ENCODE measurements at places on chromosomes 11 and 22.

GRCh38 chr11:8058216-8058615, 22.8 kb upstream of the TUB start:
- H3K36me3 ChIP-seq, result no peaks in the 10 kb centered on the region
- no peaks in the 10 kb centered on the region for H3K4me1 ChIP-seq
- no peak overlapping the region for H3K27ac ChIP-seq
- H3K27me3 ChIP-seq, result no peaks in the 10 kb centered on the region
- DNase-seq, result no peak
- no peak overlapping the region for H3K4me3 ChIP-seq

DNA sequence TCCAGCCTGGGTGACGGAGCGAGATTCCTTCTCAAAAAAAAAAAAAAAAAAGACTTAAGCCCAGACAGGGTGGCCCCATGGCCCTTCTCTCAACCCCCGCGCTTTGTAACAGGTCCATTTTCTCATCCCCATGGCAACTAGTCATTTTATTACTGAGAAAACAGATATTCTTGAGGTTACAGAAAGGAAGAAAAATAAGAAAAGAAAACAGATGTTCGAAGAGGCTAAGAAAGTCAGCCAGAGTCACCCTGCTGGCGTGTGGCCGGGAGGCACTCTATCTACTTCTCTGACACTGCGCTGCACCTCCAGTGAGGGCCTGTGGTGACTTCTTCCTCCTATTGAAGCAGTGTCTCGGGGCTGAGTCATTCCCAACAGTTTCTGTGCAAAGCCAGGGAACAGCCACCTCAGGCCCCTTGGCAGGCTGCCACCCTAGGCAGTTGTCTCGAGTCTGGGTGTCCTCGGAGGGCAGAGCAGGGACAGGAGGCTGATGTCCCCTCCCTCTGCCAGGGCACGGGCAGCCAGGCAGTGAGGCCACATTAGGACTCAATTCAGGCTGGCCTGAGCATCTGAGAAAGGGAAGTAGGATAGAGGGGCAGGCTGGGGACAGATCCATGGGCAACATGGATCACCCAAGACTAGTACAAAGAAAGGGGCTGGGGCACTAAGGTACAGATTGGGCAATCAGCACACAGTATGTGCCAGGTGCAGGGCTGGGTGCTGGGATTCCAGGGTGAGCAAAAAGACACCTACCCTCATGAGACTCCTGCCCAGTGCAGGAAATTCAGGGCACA, 16.4 kb upstream of the SYVN1 start:
- no peaks in the 10 kb centered on the region for H3K4me1 ChIP-seq
- DNase-seq, result no peak
- H3K4me3 ChIP-seq, result no peak overlapping the region

DNA sequence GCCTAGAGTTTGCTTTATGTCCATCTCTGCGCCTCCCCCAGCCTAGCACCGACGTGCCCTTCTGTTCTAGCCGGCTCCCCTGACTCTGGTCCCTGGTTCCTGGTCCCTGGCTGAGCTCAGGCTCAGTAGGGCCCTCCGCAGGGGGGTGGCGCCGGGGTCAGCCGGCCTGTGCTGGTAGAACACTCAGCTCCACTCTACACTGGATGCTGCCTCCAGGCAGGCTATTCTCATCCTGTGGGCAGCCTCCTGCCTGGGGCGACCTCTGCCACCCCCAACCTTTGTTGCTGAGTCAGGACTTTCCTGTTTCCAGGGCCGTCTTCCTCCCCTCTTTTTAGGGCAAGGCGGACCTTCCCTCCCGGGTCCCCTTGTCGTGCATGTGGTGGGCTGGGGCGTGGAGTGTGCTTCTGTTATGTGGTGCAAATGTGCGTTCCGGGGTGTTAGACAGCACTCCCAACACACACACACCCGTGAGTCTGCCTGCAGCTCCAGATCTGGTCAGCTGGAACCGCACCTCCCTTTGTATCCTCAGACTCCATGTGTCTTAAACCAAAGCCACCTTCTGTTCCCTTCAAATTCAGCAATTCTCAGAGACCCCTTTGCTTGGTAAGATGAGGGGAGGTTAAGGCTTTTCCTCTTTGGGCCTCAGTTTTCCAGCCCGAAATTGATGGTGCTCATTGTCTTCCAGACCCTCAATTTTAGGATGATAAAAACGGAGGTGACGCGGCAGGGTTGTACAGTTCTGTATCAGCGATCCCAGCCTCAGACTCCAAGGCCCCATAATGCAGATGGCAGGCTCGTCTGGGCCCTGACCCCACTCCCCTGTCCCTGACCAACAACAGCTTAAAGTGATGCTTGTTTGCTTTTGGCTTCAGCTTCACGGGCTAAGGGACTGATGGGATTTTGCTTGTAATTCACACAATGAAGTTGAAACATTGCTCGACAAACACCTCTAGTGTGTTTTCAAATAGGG, 1327.9 kb downstream of the BRD1 start:
- no peak for DNase-seq
- H3K27me3 ChIP-seq, result no peaks in the 10 kb centered on the region
- no peaks in the 10 kb centered on the region for H3K4me1 ChIP-seq

DNA sequence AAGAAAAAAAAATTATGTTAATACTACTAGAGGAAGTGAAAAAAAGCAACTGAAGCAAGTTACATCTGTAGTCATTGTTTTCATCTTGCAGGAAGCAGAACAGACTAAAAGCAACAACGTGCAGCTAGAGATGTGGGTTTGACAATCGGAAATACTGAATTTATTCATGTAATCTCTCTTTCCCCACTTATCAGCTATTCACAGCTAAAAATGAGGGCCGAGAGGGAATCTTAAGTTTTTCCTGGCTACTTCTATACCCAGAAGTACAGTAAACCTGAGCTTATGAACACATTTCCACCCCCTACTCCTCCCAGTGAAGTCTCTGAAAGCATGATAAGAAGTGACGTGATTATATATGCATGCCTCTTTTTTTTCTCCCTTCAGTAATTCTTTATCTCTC, 116.5 kb downstream of the SPON1 start:
- no peak overlapping the region for H3K27ac ChIP-seq
- peaks cover 4% of the 10 kb centered on the region for H3K4me1 ChIP-seq
- H3K36me3 ChIP-seq, result no peaks in the 10 kb centered on the region

GRCh38 chr22:23804781-23805291, 18.1 kb downstream of the SMARCB1 start:
- H3K27ac ChIP-seq, result peak overlapping the region; percentile 48
- no peak overlapping the region for H3K4me3 ChIP-seq
- no peaks in the 10 kb centered on the region for H3K27me3 ChIP-seq
- no peak for DNase-seq

- H3K27ac ChIP-seq, result peak overlapping the region; percentile 96
- peak; percentile 79 for DNase-seq
- peaks cover 28% of the 10 kb centered on the region for H3K4me1 ChIP-seq
- peak overlapping the region; percentile 93 for H3K4me3 ChIP-seq
Measured at GRCh38 chr11:70399681-70400112, 1.4 kb downstream of the CTTN start.

DNA sequence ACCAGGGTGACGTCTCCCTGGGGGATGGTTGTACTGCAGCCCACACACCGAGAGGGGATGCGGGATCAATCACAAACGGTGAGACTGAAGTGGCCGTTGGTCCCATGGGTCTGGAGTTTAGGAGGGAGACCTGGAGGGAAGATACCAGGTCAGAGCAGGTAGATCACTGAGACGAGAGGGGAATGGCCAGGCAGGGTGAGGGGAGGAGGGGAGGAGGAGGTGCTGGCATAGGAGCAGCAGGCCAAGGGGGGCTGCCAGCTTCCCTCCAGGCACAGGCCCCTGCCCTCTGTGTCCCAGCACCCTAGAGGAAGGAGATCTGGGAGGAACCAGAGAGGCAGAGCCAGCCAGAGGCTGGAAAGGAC, 7.0 kb downstream of the MAPK8IP2 start:
- DNase-seq, result no peak
- no peaks in the 10 kb centered on the region for H3K4me1 ChIP-seq
- no peaks in the 10 kb centered on the region for H3K36me3 ChIP-seq

GRCh38 chr11:13238879-13239514, 38.6 kb upstream of the BMAL1 start:
- H3K4me3 ChIP-seq, result no peak overlapping the region
- no peaks in the 10 kb centered on the region for H3K27me3 ChIP-seq
- H3K4me1 ChIP-seq, result no peaks in the 10 kb centered on the region
- no peaks in the 10 kb centered on the region for H3K36me3 ChIP-seq

DNA sequence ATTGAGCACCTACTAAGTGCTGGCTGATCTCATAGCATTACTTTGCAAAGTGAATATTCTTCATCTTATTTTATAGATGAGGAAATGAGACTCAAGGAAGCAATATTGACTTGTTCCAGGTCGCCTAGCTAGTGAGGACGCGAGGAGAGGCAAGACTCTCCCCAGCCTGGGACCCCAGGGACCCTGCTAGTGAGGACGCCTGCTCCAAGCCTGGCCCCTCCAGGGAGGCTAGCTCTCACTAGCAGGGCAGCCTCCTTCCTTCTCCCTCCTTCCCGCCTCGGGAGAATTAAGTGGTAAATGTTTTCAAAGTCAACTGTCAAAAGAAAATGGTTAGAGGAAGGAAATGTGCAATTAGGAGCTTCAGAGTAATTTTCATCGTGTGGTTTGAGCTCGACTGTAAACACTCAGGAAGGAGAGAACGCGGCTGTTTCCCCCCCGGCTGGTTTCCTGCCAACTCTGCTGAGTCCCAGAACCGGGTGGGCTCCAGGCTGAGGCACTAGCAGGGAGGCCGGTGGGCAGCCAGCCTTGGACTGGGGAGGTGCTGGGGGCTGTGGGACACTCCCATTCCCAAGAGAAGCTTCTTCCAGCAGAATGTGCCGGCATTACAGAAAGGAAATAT, 17.9 kb downstream of the MYEOV start:
- H3K27me3 ChIP-seq, result no peaks in the 10 kb centered on the region
- no peak overlapping the region for H3K4me3 ChIP-seq
- H3K4me1 ChIP-seq, result no peaks in the 10 kb centered on the region

GRCh38 chr11:58636587-58636986, 14.1 kb downstream of the CNTF start:
- H3K4me3 ChIP-seq, result no peak overlapping the region
- H3K36me3 ChIP-seq, result no peaks in the 10 kb centered on the region
- no peaks in the 10 kb centered on the region for H3K4me1 ChIP-seq
- H3K27ac ChIP-seq, result no peak overlapping the region
- no peak for DNase-seq

- no peak overlapping the region for H3K27ac ChIP-seq
- DNase-seq, result no peak
- H3K4me3 ChIP-seq, result no peak overlapping the region
- no peaks in the 10 kb centered on the region for H3K27me3 ChIP-seq
- no peaks in the 10 kb centered on the region for H3K36me3 ChIP-seq
- peaks cover 1% of the 10 kb centered on the region for H3K4me1 ChIP-seq
Measured at GRCh38 chr11:104734998-104735397, 163.3 kb downstream of the CASP12 start.

GRCh38 chr11:59668188-59668949, 468 bp downstream of the PATL1 start:
- no peaks in the 10 kb centered on the region for H3K27me3 ChIP-seq
- DNase-seq, result peak; percentile 78
- peak overlapping the region; percentile 96 for H3K4me3 ChIP-seq
- H3K36me3 ChIP-seq, result no peaks in the 10 kb centered on the region

- no peak for DNase-seq
- no peak overlapping the region for H3K27ac ChIP-seq
- no peak overlapping the region for H3K4me3 ChIP-seq
- no peaks in the 10 kb centered on the region for H3K27me3 ChIP-seq
- no peaks in the 10 kb centered on the region for H3K36me3 ChIP-seq
Measured at GRCh38 chr22:28112190-28112544, 193.1 kb upstream of the PITPNB start.

GRCh38 chr11:110801328-110801727, 89.1 kb upstream of the ARHGAP20 start:
- no peaks in the 10 kb centered on the region for H3K27me3 ChIP-seq
- DNase-seq, result no peak
- no peaks in the 10 kb centered on the region for H3K4me1 ChIP-seq

DNA sequence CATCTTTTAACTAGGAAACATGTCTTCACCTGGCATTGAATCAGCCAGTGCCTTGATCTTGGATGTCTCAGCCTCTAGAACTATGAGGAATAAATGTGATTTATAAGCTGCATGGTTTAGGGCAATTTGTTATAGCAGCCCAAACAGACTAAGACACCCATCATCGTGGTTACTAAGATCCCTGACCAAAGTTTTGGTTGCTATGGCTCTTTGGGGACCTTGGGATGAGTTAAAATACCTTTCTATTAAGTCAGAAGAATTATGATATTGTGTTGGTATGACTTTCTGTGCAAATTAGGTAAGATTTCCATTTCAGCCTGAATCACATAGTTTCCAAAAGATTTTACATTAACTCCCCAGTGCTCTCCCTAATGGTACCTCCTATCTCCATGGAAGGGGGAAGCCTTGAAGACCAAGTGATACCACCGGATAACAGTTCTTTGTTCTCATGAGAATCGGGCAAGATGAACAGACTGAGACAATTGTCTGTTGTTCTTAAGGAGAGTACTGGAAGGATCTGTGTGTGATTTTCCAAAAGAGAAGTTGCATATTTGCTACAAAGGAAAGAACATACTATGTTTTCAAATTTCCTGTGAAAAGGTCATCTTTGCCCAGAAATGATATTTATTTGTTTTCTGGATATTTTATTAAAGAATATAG, 60.4 kb upstream of the UBASH3B start:
- no peaks in the 10 kb centered on the region for H3K27me3 ChIP-seq
- no peaks in the 10 kb centered on the region for H3K4me1 ChIP-seq
- H3K36me3 ChIP-seq, result no peaks in the 10 kb centered on the region

DNA sequence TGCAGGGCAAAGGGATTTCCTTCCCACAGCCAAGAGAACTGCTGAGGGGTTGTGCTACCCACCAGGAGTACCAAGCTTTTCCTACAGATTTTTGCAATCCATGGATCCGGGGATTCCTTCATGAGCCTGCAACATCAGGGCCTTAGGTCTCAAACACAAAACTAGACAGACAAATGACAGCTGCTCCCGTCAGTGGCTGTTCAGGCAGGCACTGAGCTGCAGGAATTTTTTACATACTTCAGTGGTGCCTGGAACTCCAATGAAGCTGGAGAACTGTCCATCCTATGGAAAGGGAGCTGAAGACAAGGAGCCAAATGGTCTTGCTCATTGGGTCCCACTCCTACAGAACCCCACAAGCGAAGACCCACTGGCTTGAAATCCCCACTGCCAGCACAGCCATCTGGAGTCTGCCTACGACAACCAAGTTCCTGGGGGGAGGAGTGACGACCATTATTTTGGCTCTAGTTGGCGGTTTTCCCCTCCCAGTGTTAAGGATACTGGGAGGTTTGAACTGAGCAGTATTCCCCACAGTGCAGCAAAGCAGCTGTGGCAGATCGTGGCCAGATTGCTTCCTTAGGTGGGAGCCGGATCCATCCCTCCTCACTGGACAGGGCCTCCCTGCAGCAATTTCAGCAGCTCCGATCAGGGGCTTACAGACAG, 157.7 kb upstream of the TMEM45B start:
- DNase-seq, result no peak
- H3K27ac ChIP-seq, result no peak overlapping the region
- H3K4me3 ChIP-seq, result no peak overlapping the region
- no peaks in the 10 kb centered on the region for H3K27me3 ChIP-seq
- H3K4me1 ChIP-seq, result no peaks in the 10 kb centered on the region
- H3K36me3 ChIP-seq, result no peaks in the 10 kb centered on the region

GRCh38 chr11:76623171-76623883, 47.2 kb downstream of the LRRC32 start:
- no peaks in the 10 kb centered on the region for H3K27me3 ChIP-seq
- peaks cover 13% of the 10 kb centered on the region for H3K4me1 ChIP-seq
- H3K36me3 ChIP-seq, result no peaks in the 10 kb centered on the region
- no peak for DNase-seq
- H3K27ac ChIP-seq, result no peak overlapping the region

GRCh38 chr22:25030636-25031035, 78.1 kb downstream of the KIAA1671 start:
- H3K36me3 ChIP-seq, result peaks cover 1% of the 10 kb centered on the region
- H3K4me1 ChIP-seq, result peaks cover 20% of the 10 kb centered on the region
- H3K4me3 ChIP-seq, result no peak overlapping the region
- no peak overlapping the region for H3K27ac ChIP-seq
- no peaks in the 10 kb centered on the region for H3K27me3 ChIP-seq
